NCI-H2171 treated with DMSO at 0.1 percent for 48 hours (cell line): ENCODE measurements at places on chromosomes 4 and X.

GRCh38 chrX:38651625-38652601 is 90.6 kb downstream of the TSPAN7 start:
- DNase-seq: no peak

GRCh38 chrX:11750046-11750445 is 8.0 kb upstream of the MSL3 start:
- no peak for DNase-seq

DNA sequence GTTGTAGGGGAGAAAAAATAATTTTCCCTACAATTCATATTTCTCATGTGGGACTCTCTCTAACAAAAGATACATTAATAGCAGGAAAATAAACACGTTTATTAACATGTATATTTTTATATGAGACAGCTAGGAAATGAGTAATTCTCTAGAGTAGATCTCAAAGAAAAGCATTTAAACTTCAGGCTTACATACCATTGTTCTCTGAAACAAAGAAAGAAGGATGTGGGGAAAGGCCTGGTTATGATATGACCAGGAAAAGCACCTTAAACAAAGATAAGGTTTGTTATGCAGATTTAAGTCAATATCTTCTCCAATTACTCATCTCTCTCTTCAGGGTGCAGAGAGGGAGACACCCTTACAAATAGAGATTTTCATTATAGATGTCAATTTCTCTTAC is 131.3 kb downstream of the SLC7A11 start:
- no peak for DNase-seq

DNA sequence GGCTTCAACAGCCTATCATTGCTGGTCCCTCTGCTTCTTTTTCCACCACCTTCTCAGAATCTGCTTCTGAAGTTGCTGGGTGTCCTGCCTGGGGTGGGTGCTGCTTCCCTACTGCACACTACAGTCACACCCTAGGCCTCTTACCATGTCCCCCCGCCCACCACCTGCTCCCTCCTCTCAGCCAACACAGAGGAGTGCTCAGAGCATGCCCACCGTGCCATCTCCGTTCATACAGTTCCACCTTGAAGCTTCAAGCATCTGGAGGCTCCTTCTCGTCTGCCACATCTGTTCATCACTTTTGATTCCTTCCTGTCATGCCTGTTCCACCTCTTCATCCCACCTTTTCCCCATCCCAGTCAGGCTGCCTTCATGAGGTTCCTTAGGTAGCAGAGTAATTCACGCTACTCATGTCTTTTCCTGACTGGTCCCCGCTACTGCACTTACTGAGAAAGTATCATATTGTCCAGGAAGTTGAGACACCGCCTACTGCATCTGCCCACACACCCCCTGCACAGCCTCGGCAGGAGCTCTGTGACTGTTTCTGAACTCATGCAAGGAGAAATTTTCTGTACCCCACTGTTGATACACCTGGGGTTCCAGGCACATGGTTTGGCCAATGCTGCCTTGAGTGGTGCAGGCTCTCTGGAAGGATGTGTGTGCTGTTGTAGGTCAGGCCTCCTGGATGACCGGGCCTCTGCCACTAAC is 39.5 kb downstream of the HADH start:
- no peak for DNase-seq

DNA sequence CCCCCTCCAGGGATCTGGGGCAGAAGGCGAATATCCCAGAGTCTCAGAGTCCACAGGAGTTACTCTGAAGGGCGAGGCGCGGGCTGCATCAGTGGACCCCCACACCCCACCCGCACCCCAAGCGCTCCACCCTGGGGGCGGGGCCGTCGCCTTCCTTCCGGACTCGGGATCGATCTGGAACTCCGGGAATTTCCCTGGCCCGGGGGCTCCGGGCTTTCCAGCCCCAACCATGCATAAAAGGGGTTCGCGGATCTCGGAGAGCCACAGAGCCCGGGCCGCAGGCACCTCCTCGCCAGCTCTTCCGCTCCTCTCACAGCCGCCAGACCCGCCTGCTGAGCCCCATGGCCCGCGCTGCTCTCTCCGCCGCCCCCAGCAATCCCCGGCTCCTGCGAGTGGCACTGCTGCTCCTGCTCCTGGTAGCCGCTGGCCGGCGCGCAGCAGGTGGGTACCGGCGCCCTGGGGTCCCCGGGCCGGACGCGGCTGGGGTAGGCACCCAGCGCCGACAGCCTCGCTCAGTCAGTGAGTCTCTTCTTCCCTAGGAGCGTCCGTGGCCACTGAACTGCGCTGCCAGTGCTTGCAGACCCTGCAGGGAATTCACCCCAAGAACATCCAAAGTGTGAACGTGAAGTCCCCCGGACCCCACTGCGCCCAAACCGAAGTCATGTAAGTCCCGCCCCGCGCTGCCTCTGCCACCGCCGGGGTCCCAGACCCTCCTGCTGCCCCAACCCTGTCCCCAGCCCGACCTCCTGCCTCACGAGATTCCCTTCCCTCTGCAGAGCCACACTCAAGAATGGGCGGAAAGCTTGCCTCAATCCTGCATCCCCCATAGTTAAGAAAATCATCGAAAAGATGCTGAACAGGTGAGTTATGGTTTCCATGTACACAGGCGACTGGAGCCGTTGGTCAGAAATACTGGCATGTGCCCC is at the start of gene CXCL1:
Gene CXCL1, plus strand, starts transcription at position 264 of the 926 bp plus-strand sequence. Its CDS starts 78 bp downstream, at position 342.
- no peak for DNase-seq

DNA sequence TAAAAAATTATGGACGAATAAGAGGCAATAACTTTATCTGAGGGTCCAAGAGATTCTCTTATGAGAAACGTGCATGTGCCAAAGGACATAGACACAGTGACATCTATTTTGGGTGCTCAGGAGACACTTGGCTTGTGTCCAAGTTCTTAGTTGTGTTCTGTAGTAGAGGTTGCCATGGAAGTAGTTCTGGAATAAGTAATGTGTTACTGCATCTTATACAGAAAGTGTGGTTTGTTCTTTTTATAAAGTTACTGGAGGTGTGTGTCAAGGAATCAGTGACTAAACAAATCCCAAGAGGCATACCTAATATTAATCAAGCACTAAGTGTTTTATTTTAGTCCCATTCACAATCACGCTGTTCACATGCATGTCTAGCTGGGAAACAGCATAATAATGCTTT is 305.7 kb downstream of the ARHGAP24 start:
- DNase-seq: no peak

GRCh38 chr4:40811956-40812355 is 62.2 kb downstream of the NSUN7 start:
- DNase-seq: no peak

DNA sequence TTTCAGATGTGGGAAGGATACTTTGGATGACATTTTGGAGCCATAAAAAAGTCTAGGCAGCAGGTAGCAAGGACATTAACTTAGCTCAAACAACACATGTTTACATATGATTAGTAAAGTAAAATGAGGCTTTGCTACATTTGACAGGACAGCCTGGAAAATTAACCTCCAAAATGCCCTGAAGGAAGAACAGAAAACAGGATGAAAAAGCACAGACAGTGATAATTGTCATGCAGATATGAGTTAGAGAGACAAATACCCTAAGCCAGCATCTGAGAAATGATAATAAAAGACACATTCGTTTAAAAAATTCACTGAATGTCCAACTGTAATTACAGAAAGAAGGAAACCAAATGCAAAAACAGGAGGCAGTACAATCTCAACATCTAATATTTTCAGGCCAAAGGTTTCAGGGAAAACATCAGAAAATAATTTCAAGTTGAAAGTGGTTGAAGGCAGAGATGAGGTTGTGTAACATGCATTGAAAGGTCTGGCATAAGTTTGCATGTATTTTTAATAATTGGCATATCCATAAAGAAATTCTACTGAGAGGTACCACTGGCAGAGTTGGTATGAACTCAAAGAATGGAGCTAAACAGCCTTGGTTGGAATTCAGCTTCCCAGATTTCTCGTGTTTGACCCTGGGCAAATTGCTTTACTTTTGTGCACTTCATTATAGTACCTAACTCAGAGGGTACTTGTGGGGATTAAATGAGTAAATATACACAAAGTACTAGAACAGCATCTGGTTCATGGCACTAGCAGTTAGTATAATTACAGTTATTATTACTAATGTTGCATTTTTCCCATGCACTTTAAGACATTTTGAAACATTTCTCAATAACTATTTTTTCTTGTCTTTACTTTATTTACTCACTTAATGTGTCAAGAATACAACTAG is 54.4 kb upstream of the MAP9 start:
- no peak for DNase-seq

DNA sequence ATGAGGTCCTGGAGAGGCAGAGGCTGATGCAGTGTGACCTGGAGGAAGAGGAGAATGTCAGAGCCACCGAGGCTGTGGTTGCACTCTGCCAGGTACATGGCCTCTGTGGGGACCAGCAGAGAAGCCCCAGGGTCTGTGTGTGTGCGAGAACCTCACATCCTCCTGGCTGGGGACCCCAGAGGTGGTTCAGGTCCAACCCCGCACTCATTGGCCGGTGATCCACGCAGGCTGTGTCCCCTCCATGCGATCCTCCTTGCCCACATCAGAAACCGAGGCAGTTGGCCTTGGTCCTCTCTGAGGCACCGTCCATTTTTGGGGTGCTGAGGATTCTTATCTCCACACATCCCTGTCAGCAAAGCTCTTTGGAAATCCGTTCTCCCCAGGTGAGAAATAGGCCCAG is 45.3 kb downstream of the EVC start:
- DNase-seq: no peak
